NCI-H187 (cell line): ENCODE measurements at places on chromosomes 7 and 10.

- DNase-seq, result no peak
These were observed 339.3 kb upstream of the POM121L12 start for GRCh38 chr7:52695973-52696595.

GRCh38 chr10:101687071-101687658 lies 7.8 kb downstream of the FBXW4 start:
- no peak for DNase-seq

GRCh38 chr10:7492660-7493046 lies 81.8 kb upstream of the SFMBT2 start:
- no peak for DNase-seq

DNA sequence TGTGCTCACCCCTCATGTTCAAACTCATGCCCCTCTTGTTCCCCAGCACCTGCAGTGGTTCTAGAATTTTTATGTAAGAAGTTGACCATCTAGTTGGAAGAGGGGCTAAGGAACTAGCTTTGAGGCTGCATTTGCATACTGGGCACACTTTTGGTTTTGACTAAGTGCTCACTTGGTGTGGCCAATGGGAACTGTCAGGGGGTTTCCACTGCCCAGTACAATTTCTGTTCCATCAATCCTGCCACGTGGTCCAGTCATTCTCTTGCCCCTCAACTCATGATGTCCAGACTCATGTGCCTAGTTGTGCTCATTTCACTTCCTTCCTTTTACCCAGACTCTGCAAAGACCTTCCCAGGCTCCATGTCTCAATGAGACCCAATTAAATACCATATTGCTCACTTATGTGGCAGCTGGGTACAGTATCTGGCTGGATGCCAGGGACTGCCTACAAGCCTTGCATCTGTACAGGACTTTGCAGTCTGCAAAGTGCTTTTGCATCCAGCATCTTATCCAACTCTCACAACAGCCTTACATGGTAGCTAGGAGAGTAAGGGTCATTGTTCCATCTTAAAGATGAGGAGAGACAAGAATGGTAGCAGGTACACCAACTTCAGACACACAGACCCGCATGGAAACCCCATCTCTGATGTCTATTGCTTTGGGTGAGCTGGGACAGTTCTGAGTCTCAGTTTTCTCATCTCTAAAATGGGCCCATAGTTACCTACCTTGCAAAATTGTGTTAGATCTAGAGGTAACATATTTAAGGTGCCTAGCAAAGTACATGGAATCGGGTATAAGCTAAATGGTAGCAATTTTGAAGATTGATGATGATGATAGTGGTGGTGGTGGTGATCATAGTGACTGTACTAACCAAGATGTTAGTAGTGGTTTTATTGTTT lies 30.1 kb upstream of the KCNMA1 start:
- DNase-seq, result no peak

DNA sequence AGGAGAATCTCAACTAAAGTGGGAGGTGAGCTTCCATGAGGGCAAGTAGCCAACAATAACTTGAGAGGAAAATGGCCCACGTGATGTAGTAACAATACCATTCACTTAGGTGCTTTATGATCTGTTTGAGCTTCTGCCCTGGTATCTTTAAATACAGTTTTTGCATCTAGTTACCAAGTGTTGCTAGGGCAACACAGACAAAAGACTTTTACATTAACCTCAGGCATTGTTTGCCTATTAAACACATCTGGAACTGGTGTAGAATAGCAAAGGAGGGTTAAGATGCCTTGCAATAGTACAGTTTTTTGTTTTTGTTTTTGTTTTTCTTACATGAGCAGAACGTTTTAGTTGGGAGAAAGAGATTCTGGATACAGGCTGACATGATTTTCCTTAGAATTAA lies 97.7 kb upstream of the MTPN start:
- no peak for DNase-seq

DNA sequence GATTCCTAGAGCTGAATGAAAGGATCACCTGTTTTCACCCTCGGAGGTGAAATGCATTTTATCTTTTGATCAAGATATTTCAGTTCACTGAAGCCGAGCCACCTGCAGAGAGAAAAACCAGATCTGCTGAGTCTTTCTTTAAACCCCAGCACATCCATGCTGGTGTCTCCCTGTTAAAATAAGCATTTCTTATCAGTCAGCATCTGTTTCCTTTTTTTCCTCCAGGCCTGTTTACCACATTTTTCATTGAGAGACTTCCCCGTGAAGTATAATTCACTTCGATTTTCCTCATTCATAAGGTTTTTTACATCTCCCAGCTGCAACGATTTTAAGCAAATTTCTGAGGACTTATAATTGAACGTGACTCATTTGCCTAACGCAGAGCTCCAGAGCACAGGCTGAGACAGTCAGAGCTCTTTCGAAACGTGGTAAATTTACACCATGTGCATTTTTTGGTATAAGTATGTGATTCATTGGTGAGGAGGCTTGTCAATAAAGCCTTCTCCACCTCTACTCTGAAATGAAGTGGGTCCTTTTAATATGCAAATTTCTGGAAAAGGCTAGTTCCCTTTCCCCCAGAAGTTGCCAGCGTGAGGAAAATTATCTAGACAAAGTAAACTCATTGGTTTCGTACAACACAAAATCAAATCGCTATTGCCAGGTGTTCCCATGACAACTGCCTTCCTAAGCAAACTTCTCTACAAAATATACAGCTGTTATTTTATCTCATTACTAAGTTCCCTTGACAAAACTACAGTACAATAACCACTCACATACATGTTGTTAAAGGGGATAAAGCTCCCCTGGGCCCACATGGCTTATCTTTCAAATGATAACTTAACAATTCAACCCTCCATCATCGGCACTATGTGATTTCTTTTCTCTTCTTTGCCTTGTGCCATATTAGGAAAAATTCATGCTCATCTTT lies 374.8 kb upstream of the AKR1E2 start:
- no peak for DNase-seq

DNA sequence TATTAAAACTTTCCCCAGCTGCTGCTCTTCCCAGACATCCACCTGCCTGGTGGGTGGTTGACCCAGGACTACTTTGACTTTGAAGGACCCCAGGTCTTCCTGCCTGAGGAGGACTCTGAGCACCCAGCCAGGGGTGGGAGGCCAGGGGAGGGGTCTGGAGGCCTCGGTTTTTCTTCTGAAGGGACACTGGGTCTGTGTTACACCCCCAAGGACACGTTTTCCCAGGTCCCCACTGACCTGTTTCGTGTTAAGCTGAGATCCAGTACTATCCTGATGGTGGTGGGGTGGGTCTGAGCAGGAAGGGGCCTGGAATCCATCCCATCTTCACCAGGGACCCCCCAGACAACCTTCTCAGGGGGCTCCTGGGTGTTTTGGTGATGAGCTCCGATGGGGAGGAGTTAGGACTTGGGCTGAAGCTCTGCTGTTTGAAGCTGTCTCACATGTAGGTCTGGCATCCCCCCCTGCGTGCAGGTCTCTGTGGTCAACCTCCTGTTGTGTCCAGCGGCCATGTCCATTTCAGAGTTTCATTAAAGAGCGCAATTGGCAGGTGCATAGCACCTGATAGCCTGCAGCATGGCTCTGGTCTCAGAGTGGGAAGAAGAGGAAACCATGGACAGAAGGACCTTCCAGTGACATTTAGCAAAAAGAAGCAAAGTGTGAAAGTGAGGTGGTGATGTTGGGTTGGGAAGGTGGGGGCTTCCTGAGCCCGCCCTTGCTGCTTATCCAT lies 3.5 kb downstream of the JAKMIP3 start:
- DNase-seq, result no peak

- DNase-seq, result no peak
These were observed 214.0 kb upstream of the LRGUK start for GRCh38 chr7:133912916-133913697.

DNA sequence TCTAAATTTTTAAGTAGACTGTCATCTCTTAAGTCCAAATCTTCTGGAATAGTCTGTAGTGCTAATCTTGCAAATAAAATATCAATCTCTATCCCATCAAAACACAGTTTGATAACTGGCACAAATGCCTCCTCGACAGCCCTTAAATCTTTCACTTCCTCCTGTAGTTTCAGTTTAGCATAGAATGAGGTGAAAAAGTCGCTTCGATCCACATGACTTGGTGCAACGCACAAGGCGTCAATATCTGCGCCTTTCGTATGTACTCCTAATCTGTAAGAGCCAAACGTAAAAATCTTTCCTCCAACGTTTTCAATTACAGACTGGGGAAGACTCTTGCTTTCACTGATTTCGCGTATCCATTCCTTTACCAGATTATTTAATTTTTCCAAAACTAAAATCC lies 603 bp downstream of the PAPOLB start:
- DNase-seq, result no peak

DNA sequence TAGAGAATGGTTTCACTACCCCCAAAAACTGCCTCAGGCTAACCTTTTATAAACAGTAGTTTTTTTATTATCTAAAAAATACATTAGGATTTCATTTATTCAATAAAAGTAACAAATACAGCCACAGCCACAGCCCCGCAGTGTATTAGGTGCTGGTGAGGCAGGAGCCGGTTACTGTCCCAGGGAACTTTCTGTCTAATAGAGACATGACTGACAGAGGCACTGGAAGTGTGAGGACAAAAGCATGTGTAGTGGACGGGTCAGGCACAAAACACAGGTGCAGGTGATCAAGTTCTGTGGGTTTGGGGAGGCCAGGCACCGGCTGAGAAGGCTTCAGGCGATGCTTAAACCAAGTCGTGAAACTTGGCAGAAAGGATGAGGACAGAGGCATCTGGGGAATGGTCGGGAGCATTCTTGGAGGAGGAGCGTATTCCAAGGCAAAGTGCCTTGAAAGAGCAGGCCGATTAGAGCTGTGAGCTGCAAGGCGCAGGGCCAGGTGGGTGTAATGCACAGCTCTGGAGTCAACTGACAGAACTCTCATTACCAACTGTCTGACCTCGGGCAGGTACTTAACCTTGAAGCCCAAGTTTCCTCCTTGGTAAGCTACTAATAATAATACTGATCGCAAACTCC lies 138.2 kb downstream of the USP6NL start:
- no peak for DNase-seq

GRCh38 chr10:89613582-89613981 lies 31.5 kb downstream of the PANK1 start:
- DNase-seq, result no peak

DNA sequence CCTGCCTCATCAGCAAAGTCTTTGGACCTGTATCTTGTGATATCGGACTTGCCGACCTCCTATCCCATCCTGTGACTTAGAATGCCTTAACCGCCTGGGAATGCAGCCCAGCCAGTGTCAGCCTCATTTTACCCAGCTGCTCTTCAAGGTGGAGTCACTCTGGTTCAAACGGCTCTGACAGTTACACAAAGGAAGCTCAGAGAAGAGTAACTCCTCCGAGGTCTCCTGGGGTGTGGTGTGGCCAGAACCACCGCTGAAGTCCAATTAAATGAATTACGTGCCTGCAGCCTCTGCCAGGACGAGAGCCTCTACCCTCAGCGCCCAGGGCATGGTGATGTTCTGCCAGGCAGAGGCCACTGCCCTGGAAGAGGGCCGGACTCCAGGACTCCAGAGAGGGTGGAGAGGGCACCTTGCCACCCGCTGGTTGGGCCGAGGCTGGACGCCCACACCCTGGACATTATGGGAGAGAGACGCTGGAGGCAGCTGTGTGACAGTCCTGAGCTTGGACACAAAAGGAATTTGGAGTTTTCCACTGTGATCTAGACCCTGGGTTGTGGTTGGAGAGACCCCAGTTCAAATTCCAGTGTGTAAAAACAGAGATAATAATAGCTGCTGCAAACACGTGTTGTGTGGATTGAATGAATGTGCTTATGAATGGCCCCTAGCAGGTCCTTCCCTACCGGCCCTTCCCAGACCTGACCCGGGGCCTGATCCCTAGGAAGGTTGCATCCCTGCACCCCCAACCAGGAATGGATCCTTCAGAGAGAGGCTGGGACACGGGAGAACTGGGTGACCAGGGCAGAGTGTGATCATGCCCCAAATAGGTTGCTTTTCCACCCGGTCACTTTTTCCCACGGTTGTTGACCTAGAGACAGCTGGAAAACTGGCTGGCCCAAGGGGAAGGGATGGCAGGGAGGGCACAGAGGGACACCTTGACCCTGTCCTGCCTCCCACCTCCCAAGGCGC lies 37.8 kb upstream of the FZD9 start:
- no peak for DNase-seq

GRCh38 chr10:93126483-93127052 lies 52.9 kb downstream of the CYP26A1 start:
- no peak for DNase-seq

- DNase-seq, result no peak
These were observed 52.6 kb upstream of the ST8SIA6 start for GRCh38 chr10:17506856-17507471.

DNA sequence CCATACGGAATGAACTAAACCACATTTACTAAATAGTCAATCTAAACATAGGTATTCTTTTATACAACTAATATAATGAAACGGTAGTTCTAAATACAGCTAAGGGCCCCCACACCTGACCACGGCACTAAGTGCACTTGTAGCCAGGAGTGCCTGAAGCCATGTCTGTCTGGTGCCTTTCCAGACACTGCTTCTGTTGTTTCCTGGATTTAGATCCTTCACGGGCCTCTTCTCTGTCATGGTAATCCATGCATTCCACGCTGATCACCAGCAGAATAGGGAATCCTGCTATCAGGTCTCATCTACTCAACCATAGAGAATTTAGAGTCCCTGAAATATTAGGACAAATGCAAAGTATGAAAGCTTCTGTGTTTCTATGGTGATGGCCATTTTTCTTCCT lies 37.8 kb downstream of the OSBPL3 start:
- no peak for DNase-seq

- no peak for DNase-seq
These were observed 225.4 kb upstream of the ZWINT start for GRCh38 chr10:56586461-56586891.

DNA sequence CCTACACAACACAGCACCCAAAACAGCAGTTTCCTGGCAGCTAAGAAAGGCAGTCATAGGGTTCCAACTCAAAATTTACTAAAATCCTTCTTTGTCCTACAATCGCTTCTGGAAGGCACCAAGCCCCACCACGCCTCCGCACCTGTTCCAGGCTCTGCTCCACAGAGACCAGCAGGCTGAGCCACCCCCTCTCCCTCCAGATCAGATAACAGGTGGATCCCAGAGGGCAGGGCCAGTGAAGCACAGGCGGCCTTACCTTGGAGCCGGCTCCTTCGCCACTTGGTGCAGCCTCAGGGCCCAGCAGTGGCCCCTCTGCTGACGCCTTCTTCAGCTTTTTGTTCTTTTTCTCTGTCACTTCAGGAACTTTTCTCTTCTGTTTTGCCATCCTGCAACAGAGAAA lies 33.0 kb downstream of the ZFAND2A start:
- DNase-seq, result no peak

DNA sequence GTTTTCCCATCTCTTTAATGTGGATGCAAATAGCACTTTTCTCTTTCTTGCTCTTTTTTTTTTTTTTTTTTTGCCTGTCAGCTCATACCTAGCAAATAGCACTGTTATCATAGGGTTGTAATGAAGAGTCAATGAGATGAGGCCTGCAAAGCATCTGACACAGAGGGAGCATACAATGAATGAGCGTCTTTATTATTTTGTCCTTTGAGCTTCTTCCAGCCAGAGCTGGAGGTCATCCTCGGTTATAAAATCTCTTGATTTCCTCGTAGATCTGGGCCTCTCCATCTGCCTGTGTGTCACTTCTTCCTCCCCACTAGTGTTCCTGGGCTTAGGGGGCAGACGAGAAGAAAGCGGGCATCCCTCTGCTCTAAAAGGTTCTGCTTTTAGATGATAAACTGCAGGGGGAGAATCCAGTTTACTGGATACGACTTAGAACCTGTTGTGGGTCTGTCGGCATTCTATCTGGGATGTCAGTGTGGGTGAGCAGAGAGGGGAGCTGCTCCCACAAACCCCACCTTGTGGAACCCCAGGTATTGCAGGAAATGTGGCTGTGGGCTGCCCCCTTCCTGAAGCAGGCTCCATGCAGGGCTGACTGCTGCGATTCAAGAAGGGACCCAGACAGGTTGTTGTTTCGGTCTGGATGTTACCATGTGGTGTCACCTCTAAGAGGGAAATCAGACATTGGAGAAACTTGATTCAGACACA lies 135.8 kb upstream of the GPR26 start:
- no peak for DNase-seq
